ENCODE measurements at places on chromosomes 4 and X. TPM values are rescaled to one million over a fixed set of nuclear protein-coding genes. Genes with fewer than 3 reads are reported as not detected.

ODAPH gene
- 0.13 TPM for total RNA-seq

USP17L29 gene
- not detected for total RNA-seq

TMEM255A gene
- total RNA-seq: 0.05 TPM

LRIT3 gene
- total RNA-seq: not detected

CSN1S1 gene
- total RNA-seq: not detected

- no peak for DNase-seq
These were observed 940 bp upstream of the UTP3 start for GRCh38 chr4:70687392-70687791.
